ENCODE measurements at places on chromosomes 7 and 10.

DNA sequence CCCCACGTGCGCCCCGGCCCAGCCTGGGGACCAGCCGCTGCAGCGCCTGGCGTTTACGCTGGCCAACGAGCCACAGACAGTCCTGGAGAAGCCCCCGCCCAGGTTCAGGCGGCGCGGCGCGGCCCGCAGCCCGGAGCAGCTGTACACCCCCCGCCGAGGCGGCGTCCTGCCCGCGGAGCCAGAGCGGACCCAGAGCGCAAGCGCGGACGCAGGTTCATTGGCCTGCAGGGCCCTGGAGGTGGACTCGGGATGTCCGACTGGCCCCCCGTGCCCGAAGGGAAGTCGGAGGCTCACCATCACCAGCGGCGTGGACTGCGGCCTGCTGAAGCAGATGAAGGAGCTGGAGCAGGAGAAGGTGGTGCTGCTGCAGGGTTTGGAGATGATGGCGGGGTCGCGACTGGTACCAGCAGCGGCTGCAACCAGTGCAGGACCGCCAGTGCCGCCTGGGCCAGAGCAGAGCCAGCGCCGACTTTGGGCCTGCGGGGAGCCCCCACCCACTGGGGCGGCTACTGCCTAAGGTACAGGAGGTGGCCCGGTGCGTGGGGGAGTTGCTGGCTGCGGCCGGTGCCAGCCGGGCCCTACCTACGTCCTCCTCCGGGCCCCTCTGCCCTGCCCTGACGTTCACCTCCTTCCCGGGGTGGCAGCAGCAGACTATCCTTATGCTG, 72.0 kb upstream of the KCTD7 start:
- no peak for DNase-seq

DNA sequence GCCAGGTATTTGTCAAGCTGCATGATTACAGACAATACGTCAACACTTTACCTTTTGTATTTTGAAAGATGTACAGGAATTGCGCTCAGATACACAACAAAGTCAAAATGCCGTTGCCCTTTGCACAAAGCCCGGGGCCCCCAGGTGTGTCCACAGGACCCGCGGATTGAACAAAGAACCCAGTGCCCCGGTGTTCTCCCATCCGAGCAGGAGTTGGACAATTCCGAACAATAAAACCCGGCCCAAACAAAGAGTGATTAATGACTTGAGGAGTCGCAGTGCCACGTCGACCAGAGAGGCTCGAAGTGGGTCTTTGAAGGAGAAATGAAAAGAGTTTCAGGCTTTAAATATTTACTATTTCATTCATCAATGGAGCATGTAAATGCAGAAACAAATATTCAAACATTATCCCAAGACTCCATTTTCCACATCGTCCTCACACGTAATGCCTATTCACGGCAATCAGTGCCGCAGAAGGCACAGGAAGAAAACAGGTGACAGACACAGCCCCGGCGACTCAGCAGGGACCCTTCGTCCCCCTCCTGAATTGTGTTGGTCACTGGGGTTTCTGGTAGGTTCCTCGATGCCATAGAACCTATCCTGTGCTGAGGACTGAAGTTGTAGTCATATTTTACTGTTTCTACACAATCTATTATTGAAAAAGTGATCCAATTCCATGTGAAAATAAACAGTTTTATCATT, 70.9 kb upstream of the MGMT start:
- no peak for DNase-seq

- no peak for DNase-seq
Observed at GRCh38 chr10:68924593-68924992, 23.5 kb downstream of the DDX50 start.

DNA sequence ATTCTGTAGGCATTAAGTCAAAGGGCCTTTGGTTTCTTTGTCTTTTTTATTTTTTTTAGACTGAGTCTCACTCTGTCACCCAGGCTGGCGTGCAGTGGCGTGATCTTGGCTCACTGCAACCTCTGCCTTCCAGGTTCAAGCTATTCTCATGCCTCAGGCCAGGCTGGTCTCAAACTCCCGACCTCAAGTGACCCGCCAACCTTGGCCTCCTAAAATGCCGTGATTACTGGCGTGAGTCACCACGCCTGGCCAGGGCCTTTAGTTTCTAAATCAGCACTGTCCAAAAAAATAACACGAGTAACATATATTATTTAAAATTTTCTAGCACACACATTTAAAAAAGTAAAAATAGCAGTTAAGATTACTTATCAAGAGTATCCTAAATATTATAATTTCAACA, 11.1 kb upstream of the ACSL5 start:
- peak; percentile 70 for DNase-seq

DNA sequence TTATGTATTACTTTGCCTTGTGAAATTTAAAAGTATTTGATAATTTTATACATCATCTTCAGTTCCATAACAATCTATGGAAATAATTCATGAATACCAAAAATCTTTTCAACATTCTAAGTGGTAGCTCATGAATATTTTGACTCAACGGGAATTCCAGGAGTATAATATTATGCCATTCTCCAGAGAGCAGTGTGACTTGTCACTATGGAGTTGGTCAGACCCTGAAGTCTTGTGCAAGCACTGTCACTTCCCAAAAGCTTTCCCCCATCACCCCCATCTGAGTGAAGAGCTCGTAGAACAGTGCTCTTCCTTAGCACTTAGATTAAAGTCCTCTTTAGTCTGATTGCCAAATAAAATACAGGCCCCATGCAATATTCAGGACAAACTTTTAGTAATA, 29.4 kb upstream of the CCNJ start:
- no peak for DNase-seq

DNA sequence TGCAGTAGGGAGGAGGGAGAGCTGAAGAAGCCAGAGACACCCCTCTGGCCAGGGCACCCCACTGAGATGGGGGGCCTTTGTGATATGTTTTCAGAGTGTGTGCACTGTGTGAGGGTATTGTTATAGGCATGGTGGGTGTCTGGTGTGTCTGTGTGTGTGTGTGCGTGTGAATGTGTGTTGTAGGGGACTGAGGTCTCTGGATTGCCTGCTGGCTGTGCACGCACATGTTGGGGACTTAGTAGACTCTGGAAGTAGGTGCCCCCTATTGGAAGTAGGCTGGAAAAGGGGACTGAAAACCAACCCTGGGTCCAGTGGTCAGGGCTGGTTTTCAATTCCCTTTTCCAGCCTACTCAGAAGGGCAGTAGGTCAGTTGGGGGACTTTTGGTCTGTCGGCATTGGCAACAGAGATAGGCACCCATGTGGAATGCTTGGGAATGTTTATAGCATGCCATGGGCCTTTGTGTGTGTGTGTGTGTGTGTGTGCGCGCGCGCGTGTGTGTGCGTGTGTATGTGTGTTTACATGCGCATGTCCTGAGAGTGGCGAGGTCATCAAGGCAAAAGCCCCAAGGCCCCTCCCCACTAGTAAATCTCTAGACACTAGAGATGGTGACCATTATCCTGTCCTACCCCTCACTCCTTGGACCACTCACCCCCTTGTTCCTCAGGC, 78.8 kb downstream of the HIF1AN start:
- no peak for DNase-seq

GRCh38 chr7:4849390-4849789, 12.4 kb downstream of the PAPOLB start:
- DNase-seq, result peak; percentile 38

DNA sequence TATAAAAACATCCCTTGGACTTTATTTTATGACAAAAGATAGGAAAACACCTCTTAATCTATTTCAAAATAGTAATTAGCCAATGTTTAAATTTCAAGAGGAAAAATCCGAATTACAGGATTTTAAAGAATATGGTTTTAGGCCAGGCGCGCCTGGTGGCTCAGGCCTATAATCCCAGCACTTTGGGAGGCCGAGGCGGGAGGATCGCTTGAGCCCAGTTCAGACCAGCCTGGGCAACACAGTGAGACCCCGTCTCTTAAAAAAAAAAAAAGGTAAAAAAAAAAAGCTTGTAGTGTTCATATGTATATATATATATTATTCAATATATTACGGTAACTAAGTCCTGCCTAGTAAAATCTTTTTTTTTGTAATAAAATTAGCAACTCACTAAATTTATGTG, 1.4 kb downstream of the BNIP3 start:
- no peak for DNase-seq

DNA sequence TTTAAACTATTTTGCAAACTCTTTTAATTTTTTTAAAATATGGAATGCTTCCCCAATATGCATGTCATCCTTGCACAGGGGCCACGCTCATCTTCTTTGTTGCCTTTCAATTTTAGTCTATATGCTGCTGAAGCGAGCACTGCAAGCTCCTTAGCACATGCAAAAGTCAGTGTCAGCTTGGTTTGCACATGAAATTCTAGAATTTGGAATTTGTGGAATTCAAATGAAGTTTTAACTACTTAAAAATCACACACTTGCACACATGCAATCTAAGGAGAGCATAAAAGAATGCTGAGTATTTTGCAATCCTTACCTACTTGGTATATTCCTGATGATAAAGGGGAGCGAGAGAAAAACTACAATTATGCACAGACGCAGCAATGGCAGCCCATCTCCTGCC, 78.3 kb upstream of the ATP6V0A4 start:
- DNase-seq, result no peak

DNA sequence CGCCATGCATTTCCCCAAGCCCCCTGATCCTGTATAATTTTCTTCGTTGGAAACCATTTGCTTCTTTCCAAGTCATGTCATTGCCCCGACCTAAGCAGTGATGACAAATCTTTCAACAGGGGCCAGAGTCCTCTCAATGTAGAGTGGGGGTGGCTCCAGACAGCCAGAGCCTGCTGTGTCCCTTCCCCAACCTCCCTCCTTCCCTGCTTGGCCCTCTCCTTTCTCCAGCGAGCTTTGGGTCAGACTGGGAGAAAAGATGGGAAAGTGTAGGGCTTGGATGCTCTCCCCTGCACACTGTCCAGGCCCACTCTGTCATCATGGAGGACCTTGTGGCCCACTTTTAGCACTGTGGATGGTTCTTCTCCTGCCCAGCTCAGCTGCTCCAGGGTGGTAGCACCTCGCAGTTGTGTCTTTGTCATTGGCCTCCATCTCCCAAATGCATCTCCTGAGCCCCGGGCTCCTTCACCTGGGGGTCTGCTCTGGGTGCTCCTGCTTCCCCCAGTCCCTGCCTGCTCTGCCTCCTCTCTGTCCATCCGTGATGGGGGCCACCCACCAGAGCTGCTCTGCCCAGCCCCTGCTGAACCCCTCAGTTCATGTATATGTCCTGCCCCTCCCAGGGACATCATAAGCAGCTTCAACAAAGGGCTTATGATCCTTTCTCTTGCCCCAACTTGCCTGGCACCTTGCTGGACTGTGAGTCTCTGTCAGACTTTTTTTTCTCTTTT, 37.5 kb downstream of the BTBD16 start:
- no peak for DNase-seq

GRCh38 chr10:72772031-72772430, 80.1 kb downstream of the MCU start:
- DNase-seq, result no peak

DNA sequence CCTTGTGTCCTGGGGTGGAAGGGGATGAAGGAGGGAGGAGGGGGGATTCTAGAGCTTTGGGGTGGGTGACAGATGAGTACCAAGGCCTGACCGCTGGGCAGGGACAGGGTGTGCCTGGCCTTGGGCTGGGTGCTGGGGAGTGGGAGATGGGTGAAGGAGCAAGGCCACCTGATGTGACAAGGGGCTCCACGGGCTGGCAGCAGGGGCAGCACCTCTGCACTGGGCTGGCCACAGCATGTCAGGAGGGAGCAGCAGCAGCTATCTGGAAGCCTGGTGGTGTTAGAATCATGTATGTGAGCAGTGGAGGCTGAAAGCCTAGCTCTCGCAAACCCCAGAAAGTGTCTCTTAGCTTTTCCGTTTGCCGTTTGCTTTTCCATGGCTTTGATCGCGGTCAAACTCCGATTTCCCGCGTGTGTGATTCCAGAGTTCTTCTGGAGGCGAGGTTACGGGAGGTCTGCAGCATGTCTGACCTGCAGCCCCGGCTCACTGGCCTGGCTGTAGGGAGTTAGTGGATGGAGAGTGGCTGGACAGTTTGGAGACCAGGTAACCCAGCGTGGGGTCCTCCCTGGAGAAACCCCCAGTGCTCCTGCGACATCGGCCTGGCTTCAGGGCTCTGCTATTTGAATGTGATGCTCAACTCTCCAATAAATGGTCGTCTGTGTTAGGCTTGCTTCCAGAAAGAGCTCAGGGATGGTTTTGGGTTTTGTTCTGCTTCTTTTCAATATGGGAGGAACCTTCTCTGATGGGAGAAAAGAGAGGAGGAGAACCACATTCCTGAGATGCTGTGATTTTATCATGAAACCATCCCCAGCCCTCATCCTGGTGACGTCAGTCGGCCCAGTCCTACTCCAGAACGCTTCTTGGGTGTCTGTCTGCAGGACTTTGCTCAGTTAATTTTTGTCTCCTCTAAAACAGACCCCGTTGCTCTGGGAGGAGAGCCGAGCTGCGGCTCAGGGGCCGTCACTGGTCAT, 105.5 kb downstream of the CUX1 start:
- no peak for DNase-seq

DNA sequence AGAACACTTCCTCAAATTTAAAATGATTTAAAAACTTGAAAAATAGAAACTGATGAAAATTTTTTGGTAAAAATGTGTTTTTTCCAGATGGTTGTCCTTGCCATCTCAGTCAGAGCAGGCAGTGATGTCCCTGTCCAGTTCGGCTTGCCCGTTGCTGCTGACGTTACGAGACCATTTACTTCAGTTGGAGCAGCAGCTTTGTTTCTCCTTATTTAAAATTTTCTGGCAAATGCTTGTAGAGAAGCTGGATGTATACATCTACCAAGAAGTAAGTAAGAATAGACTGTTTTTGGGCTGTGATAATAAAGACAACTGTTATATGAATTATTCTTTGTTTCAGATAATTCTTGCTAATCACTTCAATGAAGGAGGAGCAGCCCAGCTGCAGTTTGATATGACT, 16.1 kb downstream of the EFCAB10 start:
- no peak for DNase-seq

- DNase-seq, result no peak
Observed at GRCh38 chr7:117096942-117097341, 143.6 kb downstream of the ST7 start.

- peak; percentile 77 for DNase-seq
Observed at GRCh38 chr7:28755255-28755654, 202.9 kb downstream of the TRIL start.

- DNase-seq, result no peak
Observed at GRCh38 chr10:86234107-86234506, 132.5 kb downstream of the GRID1 start.

DNA sequence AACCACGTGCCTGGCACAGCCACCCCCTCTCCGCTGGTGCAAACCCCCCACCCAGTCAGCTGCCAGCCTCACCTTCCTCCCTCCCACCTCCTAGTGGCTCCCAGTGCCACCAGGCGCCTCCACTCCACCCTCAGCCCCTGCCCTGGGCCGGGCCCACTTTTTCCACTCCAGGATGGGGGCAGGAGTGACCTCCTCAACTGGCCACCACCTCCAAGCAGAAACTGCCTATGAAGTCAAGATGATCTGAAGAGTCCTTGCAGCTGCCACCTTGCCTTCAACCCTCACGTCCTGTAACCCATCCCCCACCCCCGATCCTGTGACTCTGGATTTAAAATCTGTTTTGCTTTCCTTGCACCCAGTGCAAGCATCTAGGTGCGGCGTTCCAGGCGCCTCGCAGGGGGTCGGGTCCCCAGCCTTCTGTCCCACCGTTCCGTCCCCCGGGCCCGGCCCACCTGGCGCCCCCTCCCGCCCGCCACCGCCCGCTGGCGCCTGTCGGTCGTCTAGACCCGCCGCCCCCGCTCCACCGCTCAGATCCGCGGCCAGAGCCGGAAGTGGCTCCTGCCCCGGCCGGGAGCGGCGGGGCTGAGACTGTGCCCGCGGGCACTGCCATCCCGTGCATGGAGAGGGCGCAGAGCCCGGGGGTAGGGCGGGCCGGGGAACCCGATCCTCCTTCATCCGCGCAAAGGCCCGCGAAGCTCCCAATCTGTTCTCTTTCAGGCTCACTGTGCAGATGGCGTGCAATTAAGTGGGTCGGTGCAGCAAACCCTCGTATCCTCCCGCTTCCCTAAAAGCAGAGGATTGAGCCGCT, 51.2 kb upstream of the GTF2I start:
- no peak for DNase-seq

- DNase-seq, result no peak
Observed at GRCh38 chr10:113037218-113037617, 87.2 kb downstream of the TCF7L2 start.

All from fibroblast of mammary gland (primary cell).